ENCODE measurements at places on chromosomes 4 and X.

DNA sequence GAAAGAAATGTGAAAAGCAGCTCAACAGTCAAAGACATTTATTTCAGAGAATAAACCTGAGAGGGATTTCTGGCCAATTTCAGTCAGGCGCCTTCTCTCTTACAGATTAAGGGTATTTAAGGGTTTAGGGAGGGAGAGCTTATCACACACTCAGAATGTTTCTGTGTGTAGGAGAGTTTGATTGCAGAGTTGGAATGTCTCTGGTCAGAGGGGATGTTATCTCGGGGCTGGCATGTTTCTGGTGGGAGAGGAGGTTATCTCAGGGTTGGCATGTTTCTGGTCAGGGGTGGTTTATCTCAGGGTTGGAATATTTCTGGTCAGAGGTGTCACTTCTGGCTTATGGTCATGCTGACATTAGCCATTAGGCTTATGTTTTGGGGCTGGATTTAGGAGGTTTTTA, 1920.5 kb upstream of the PCDH7 start:
- no peak for DNase-seq

DNA sequence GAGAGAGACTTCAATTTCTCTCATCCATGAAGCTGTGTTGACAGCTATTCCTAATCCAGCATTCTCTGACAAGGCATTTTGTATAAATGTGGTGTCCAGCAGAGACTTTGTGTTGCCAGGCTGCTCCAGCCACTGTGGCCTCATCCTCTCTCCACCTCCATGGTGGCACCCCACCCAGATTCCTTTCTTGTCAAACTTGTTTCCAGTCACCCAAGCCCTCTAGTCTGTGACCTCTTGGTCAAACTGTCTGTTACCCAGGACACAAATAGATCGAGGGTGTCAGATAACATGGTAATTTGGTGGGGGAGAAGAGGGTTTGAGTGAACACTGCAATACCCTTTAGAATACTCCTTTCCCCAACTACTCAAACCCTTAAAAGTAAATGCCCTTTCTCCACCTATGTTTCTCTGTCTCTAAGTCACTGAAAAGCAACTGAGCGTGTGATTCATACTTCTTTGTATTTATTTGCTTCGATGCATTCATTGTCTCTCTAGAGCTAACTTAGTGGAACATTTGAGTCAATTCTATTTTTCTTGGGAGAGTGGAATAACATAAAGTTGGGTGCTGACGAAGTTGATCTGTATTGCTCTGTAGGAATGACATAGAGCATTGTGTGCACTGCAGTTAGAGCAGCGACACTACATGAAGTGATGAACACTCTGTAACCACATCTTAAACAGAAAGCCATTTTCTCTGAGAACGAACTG, 13.7 kb downstream of the PITX2 start:
- DNase-seq = no peak

GRCh38 chr4:79747252-79747651, 325.8 kb downstream of the ANTXR2 start:
- DNase-seq = no peak

DNA sequence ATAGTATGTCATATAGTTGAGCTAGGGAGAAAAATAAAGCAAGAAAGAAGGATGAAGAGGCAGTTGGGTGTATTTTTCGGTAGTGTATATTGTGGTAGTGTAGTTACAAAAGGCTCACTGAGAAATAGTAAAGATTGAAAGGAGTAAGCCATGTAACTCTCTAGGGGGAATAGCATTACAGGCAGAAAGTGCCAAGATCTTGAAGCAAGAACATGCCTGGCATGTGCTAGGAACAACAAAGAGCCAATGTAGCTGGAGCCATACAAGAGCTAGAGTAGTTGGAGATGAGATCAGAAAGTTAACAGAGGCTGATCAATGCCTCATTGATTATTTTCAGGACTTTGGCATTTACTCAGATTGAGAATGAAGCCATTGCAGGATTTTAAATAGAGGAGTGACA, 3.0 kb downstream of the ABCE1 start:
- no peak for DNase-seq

GRCh38 chr4:16505726-16506125, 279.5 kb upstream of the TAPT1 start:
- DNase-seq = peak; percentile 46

DNA sequence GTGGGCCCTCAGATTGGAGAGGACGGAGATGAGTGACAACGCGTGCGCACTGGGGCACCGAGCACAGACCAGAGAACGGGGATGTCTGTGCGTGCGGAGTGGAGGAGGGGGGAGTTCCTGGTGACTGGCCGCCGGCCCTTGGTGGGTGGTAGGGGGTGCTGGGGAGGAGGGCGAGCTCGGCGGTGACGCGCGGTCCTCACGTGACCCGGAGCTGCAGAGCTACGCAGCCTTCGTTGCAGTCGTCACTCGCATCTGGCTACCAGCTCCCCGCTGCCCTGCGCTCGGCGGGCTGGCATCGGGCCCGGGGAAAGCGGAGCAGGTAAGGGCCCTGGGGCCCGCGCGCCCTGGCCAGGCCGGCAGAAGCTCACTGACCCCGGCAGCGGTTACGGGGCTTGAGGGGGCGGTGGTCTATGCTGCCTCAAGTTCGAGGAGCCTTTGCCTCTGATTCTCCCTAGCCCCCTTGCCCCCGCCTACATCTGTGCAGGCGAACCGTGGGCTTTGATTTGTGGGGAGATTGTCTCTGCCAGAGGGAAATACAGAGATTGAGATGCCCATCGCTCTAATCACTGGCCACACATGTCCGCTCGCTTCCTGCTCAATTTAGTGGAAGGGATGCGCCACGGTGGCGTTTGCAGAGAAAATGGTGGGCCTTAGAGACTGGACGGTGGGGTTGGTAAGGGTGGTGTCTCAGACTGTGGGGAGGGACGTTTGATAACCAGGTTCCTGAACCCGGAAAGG, at the start of gene ARMCX4:
ARMCX4 (plus strand) TSS at position 245 of the 738 bp plus-strand sequence. CDS start 3,134 bp downstream, outside the sequence.
- DNase-seq = peak; percentile 60

- peak; percentile 40 for DNase-seq
Observed at GRCh38 chr4:42280327-42281095, 116.8 kb upstream of the SHISA3 start.

- no peak for DNase-seq
Observed at GRCh38 chrX:149010853-149011224, 494.3 kb downstream of the IDS start.

DNA sequence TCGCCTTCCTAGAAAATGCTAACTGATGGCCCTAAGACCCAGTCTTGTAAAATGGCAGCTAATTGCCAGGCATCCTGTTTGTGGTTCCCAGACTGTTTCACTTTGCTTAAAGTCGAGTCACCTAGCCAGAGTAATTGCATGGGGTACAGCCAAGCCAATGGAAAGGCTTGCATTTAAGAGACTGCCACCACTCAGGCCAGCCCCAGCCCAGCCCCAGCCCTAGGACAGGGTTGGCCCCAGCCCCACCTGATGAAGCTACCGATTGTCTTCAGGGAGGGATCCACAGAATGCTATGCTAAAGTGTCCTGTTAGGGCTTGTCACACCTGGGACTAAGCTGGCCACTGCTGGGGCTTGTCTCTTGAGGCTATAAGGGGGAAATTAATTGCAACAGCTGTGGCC, 194.6 kb upstream of the KLF3 start:
- no peak for DNase-seq

DNA sequence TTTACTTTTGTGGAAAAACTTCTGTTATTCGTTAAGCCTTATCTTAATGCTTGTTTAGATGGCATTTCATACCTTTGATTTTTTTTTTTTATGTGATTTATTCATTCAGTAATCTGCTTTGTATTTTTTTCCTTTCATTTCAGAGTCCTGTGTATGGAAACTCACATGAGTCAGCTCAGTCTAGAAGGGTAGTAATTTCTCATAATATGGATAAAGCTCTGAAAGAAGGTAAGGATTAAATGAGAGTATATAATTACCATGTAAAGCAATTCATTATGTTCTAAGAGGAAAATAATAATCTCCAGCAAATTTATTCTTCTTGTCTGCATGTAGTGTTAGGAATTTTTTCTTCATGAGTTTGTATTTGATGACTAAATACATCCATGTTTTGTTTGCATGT, 37.8 kb downstream of the SNX25 start:
- peak; percentile 28 for DNase-seq

DNA sequence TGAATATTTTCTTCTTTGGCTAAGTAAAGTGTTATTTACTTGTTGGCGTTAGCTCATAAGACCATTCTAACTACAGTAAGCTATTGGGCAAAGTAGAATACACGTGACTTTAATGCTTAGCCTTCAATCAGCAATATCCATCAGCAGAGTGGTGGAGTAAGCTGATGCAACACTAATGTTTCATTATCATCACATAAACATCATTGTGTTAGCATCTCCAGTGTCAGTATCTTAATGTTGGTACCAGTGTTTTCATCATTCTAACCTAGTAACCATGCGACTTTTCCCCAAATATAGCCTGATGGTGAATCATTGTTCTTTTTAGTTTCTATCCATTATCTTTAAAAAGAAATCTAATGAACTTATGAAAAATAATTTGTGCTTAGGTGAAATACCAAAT, 48.5 kb downstream of the APOOL start:
- DNase-seq = peak; percentile 37

- no peak for DNase-seq
Observed at GRCh38 chr4:132770776-132771175, 378.3 kb upstream of the PCDH10 start.

- DNase-seq = no peak
Observed at GRCh38 chr4:151581570-151581969, 172.6 kb downstream of the FHIP1A start.

DNA sequence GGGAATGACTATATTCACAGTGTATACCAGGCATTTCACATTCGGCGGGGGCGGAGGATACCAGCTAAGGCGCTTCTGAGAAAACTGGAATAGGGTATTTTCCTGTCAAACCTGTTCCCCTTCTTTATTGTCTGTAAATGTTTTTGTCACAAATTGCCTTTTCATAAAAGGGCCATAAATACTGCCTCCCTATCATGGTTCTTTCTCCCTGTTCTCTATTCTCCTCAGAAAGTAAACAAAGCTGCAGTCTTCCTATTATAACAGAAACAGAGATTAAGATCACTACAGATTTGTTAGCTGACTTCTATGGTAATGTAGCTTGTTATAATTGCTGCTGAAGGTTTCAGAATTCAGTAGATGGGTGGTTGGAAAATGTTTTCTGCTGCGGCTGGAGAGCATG, 32.2 kb downstream of the MID2 start:
- no peak for DNase-seq

DNA sequence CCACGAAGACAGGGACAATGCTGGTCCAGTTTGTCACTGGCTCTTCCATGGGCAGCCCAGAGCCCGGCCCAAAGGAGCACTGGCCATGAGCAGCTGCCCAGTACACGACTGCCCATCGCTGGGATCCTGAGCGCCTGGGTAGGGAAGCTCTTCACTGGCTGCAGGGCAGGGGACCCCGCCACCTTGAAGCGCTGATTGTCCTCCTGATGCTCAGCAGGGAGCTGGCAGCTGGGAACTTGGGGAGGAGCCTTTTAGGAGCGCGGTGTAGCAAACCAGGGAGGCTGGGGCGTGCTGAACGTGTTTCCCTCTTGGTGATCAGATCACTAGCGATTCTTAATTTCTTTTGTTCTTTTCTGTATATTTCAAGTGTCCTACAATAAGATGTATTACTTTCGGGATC, 1.8 kb downstream of the L1CAM start:
- no peak for DNase-seq

DNA sequence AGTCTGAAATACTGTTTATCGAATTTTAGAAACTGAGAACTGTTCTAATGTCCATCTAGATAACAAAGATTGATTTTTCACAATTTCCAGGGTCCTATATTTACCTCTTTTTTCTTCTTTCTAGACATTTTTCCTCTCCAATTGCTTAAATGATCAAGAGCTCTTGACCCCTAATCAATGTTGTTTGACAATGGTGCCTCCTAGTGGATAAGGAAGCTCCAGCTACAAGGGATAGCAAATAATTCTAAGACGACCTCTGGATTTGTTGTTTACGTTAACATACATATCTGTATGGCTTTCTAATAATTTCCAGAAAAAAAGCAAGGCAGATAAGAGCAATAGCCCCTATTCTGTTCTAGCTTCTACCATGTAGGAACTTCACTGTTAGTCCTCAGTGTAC, 35.8 kb downstream of the GPR82 start:
- peak; percentile 70 for DNase-seq

GRCh38 chrX:104921584-104922205, 298.8 kb downstream of the TEX13A start:
- DNase-seq = no peak

All from choroid plexus epithelial cell (primary cell).